Parietal lobe (tissue), 2 donors: ENCODE measurements at places on chromosomes 4 and X. TPM values are rescaled to one million over a fixed set of nuclear protein-coding genes. Genes with fewer than 3 reads are reported as not detected.

The HGFAC gene
- 8.8 TPM for total RNA-seq

The HSD17B13 gene
- total RNA-seq = 0.94 TPM

The ELF2 gene
- 143 TPM for total RNA-seq

The CTSO gene
- total RNA-seq = 6.3 TPM

The SERTM2 gene
- total RNA-seq = not detected

The TMEM47 gene
- 32.2 TPM for total RNA-seq

The RNF150 gene
- 53.2 TPM for total RNA-seq

The TASL gene
- 0.31 TPM for total RNA-seq

The CXCL13 gene
- not detected for total RNA-seq

The PNMA3 gene
- 15.0 TPM for total RNA-seq

The CCSER1 gene
- total RNA-seq = 336 TPM

The DGAT2L6 gene
- not detected for total RNA-seq

The ZDHHC15 gene
- 19.4 TPM for total RNA-seq

The UGT2B15 gene
- not detected for total RNA-seq

The ZMAT1 gene
- 22.8 TPM for total RNA-seq

The CLNK gene
- not detected for total RNA-seq

The CXorf65 gene
- total RNA-seq = not detected

The MMRN1 gene
- total RNA-seq = 3.8 TPM

The HPGDS gene
- 1.3 TPM for total RNA-seq

The DRD5 gene
- total RNA-seq = 0.63 TPM

The CCDC149 gene
- total RNA-seq = 31.9 TPM

The PNMA6F gene
- total RNA-seq = not detected

The TLR3 gene
- 0.63 TPM for total RNA-seq

The TLR1 gene
- 3.8 TPM for total RNA-seq

The TCEAL8 gene
- 59.5 TPM for total RNA-seq

The MAGEA8 gene
- not detected for total RNA-seq

The FHIP1A gene
- 3.8 TPM for total RNA-seq

The GBA3 gene
- not detected for total RNA-seq

The HELT gene
- 1.6 TPM for total RNA-seq

The HPRT1 gene
- 21.3 TPM for total RNA-seq

The CT47B1 gene
- total RNA-seq = not detected

The MAOA gene
- 7.8 TPM for total RNA-seq

The SSX2B gene
- total RNA-seq = not detected

The GUCY1A1 gene
- total RNA-seq = 72.6 TPM

The WDR17 gene
- total RNA-seq = 78.6 TPM

The BEX1 gene
- total RNA-seq = 136 TPM

The FAM53A gene
- 0.63 TPM for total RNA-seq
